Endodermal cell (in vitro differentiated cells): ENCODE measurements at places on chromosomes 6 and 20.

- no peak overlapping the region for H3K4me3 ChIP-seq
- no peak overlapping the region for H3K27ac ChIP-seq
- H3K27me3 ChIP-seq = no peaks in the 10 kb centered on the region
Measured at GRCh38 chr6:119887666-119888065, 538.1 kb upstream of the MAN1A1 start.

DNA sequence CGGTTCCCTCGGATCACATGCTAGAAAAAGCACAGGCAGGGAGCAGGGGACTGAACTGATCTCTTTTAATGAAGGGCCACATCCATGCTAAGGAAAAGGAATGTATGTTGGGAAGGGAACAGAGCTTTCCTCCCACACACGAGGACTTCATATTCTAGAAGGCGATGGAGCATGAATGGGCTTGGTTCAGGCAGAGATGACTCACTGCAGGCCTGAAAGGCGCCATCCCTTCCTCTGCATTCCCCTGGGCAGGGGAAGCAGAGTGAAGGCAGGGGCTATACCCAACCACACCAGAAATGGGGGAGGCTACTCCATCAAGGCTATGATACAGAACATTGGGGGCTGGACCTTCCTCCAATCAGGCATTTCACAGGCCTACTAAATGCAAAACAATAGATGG lies 30.6 kb downstream of the ELMO2 start:
- no peak overlapping the region for H3K4me3 ChIP-seq
- no peaks in the 10 kb centered on the region for H3K27me3 ChIP-seq
- no peak overlapping the region for H3K27ac ChIP-seq
- H3K4me1 ChIP-seq = no peaks in the 10 kb centered on the region
- DNase-seq = no peak

- H3K27ac ChIP-seq = no peak overlapping the region
- no peaks in the 10 kb centered on the region for H3K27me3 ChIP-seq
- no peak for DNase-seq
- H3K4me3 ChIP-seq = no peak overlapping the region
- H3K36me3 ChIP-seq = no peaks in the 10 kb centered on the region
Measured at GRCh38 chr20:50759678-50760077, 28.3 kb downstream of the PARD6B start.

DNA sequence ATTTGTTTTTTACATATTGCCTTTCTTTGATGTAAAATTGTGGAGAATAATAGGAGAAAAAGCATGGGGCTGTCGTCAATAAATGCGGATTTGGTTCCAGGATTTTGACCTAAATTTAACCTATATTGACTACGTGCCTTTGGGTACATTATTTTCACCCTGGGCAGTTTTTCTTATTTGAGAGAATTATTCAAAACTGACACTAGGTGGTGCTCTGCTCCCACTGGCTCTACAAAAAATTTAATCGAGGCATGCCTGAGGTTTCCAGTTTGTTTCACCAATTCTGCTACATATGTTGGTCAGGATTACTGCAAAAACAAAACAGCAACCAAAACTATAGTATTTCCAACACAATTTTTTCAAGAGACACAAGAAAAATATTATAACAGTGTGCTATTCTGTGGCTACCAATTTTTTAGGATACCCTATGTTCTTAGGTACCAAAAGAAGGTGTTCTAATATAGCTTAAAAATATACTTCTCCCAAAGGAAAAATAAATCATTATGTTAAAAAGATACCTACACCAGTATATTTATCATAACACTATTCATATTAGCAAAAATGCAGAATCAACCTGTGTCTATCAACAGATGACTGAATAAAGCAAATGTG lies 48.6 kb upstream of the FABP7 start:
- H3K27ac ChIP-seq = no peak overlapping the region
- DNase-seq = no peak
- no peak overlapping the region for H3K4me3 ChIP-seq
- H3K4me1 ChIP-seq = no peaks in the 10 kb centered on the region

GRCh38 chr20:1015181-1015580 lies 13.1 kb upstream of the RSPO4 start:
- no peaks in the 10 kb centered on the region for H3K27me3 ChIP-seq
- DNase-seq = no peak
- H3K36me3 ChIP-seq = no peaks in the 10 kb centered on the region
- no peak overlapping the region for H3K4me3 ChIP-seq

GRCh38 chr20:60338556-60338955 lies 380.3 kb downstream of the CDH26 start:
- no peak for DNase-seq
- H3K27ac ChIP-seq = no peak overlapping the region
- H3K36me3 ChIP-seq = no peaks in the 10 kb centered on the region
- no peaks in the 10 kb centered on the region for H3K27me3 ChIP-seq
- H3K4me3 ChIP-seq = no peak overlapping the region
- H3K4me1 ChIP-seq = no peaks in the 10 kb centered on the region

- no peaks in the 10 kb centered on the region for H3K27me3 ChIP-seq
- H3K4me1 ChIP-seq = peaks cover 3% of the 10 kb centered on the region
- H3K27ac ChIP-seq = no peak overlapping the region
- no peak for DNase-seq
- no peak overlapping the region for H3K4me3 ChIP-seq
Measured at GRCh38 chr20:15653396-15654207, 919.6 kb downstream of the KIF16B start.

GRCh38 chr6:73636048-73636447 lies 17.7 kb downstream of the SLC17A5 start:
- H3K27ac ChIP-seq = no peak overlapping the region
- no peaks in the 10 kb centered on the region for H3K36me3 ChIP-seq
- H3K27me3 ChIP-seq = no peaks in the 10 kb centered on the region
- no peaks in the 10 kb centered on the region for H3K4me1 ChIP-seq
- DNase-seq = no peak

DNA sequence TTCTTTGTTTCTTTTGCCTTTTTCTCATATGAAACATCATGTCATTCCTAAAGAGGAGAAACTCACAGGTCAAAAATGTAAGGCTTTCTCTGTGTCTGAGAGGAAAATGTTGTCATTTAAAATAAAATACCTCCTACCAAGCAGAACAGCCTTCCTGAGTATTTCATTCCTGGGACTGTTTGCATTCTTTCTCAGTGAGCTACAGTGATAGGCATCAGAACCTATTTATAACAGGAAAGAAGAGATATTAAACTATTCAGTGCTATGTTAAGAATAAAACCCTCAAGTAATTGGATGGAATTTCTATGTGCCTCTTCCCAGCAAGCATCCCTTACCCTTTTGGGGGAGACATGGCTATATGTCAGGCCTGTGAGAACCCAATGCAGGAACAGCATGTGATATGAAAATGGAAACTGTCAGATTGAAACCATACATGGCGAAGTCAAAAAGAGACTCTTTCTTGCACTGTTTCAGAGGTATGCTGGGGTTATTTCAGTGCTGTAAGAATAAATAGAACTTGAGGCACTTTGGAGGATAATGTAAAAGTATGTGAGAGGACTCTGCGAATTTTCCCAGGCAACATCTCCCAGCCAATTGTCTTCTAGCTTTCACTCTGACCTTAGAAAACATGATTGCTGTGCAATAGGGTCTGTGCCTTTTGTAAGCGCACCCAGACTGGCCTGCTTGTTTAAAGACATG lies 133.8 kb upstream of the CCN2 start:
- peak overlapping the region; percentile 66 for H3K27ac ChIP-seq
- H3K4me1 ChIP-seq = no peaks in the 10 kb centered on the region
- DNase-seq = no peak
- H3K27me3 ChIP-seq = no peaks in the 10 kb centered on the region
- H3K4me3 ChIP-seq = no peak overlapping the region

- no peaks in the 10 kb centered on the region for H3K36me3 ChIP-seq
- peaks cover 3% of the 10 kb centered on the region for H3K4me1 ChIP-seq
- H3K27ac ChIP-seq = no peak overlapping the region
- no peaks in the 10 kb centered on the region for H3K27me3 ChIP-seq
- H3K4me3 ChIP-seq = no peak overlapping the region
- no peak for DNase-seq
Measured at GRCh38 chr6:16705081-16705993, 55.9 kb downstream of the ATXN1 start.

- no peak for DNase-seq
- H3K36me3 ChIP-seq = no peaks in the 10 kb centered on the region
- H3K4me1 ChIP-seq = peaks cover 15% of the 10 kb centered on the region
Measured at GRCh38 chr6:69816026-69816425, 19.2 kb upstream of the LMBRD1 start.

DNA sequence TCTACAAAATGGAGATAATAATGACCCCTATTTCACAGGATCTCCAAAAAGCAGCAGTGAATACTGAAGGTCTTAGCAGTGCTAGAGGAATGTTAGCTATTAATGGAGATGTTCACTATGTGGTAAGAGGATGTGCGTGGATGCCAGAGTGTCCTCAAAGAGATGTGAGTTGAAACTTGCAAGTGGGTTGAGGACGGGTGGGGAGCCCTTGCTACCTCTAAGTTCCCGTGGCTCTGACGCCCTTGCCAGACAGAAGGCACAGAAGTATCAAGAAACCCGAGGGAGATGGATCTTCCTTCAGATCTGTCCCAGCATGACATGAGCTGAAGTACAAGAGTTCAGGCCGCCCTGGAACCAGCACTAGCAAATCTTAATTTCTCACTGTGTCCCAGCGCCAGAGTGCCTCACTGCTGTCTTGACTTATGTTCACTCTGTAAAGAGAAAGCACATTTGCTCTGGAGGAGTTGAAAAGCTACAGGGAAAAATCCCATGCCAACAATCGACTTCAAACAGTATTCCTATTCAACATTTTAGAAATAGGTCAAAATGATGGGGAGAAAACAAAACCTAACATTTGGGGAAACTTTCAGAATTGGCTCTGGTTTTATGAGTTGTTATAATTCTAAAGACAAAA lies 59.5 kb downstream of the FYN start:
- peaks cover 2% of the 10 kb centered on the region for H3K4me1 ChIP-seq
- no peak overlapping the region for H3K4me3 ChIP-seq
- H3K27me3 ChIP-seq = no peaks in the 10 kb centered on the region
- H3K36me3 ChIP-seq = peaks cover 10% of the 10 kb centered on the region
- H3K27ac ChIP-seq = no peak overlapping the region
- DNase-seq = no peak

DNA sequence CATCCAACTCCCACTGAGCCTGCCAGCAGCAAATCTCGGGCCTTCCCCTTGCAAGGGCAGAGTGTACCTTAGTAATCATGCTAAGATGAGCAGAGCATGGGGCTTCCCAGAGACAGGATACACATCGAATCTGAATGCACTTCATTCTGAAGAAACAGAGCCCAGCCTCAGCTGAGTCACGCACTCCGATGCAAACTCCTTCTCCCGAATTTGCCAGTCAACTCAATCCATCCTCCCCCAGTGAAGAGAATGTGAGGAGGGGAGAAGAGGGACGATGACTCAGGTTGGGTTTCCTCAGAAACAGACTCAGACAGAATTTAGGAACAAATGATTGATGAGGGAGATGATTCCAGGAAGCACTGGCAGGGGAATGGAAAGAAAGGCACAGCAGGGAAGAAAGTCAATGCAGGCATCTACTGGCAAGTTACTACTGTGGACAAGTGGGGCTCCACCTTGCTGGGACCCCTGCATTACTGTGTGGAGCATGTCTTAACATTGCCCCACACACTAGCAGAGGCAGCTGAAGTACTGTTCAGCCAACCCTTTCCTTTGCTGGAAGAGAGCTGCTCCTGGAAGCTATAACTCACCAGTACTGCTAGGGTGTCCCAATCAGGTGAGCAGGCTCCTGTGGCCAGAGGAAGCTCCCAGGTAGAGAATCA lies 251.6 kb downstream of the ADGB start:
- no peaks in the 10 kb centered on the region for H3K36me3 ChIP-seq
- H3K27ac ChIP-seq = no peak overlapping the region
- H3K4me3 ChIP-seq = no peak overlapping the region
- H3K4me1 ChIP-seq = no peaks in the 10 kb centered on the region
- no peak for DNase-seq

- H3K27me3 ChIP-seq = no peaks in the 10 kb centered on the region
- no peak overlapping the region for H3K4me3 ChIP-seq
- no peaks in the 10 kb centered on the region for H3K36me3 ChIP-seq
Measured at GRCh38 chr20:6663104-6663503, 104.4 kb upstream of the BMP2 start.

- no peak overlapping the region for H3K27ac ChIP-seq
- peaks cover 54% of the 10 kb centered on the region for H3K36me3 ChIP-seq
- DNase-seq = no peak
- peaks cover 7% of the 10 kb centered on the region for H3K4me1 ChIP-seq
- no peak overlapping the region for H3K4me3 ChIP-seq
- no peaks in the 10 kb centered on the region for H3K27me3 ChIP-seq
Measured at GRCh38 chr6:106025655-106026054, 60.5 kb upstream of the PRDM1 start.

DNA sequence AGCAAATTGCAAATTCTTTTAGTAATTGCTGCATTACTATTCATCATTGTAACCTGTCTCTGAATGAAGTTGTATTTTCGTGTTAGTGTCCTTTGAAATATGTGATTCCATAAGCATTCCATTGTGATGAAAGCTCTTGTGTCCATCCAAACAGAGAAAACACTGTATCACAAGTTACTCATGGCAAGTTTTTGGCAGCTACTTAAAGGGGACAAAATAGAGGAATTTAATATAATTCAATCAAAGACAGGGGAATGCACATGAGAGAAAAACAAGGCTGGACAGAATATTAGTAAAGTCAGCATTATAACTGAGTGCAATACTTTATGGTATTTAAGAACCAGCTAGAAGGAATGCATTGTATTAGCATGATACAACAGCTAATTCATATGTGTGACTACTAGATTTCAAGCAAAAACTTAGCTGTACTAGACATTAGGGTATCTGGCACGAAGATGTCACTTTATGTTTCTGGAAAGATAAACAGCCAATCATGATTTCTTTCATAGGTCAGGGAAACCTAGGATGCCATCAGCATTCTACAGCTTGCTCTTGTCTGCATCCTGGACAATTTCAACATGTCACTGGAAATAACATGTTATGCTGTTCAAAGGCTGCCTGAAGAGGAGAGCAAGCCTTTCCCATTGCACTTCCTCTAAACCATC lies 270.6 kb upstream of the MARCKS start:
- no peaks in the 10 kb centered on the region for H3K27me3 ChIP-seq
- peaks cover 2% of the 10 kb centered on the region for H3K4me1 ChIP-seq

DNA sequence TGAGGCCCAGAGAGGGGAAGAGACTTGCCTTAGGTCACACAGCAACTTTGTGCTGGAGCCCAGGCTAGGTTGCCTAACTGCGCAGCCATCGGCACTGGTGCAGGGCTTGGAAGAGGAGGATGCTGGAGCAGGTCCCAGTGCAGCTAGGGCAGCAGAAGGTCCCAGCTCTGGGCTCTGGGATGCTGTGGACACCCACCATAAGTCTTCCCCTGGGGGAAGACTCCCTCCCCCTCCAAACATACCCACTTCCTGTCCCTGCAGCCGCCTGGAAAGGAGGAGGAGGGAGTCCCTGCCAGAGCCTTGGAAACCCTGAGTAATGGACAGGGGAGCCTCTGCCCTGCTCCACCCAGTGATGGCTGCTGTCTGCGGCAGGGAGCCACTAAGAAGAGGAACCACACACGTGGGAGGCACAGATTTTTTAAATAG lies 93.6 kb downstream of the NCR2 start:
- peak; percentile 52 for DNase-seq
- no peak overlapping the region for H3K27ac ChIP-seq
- no peaks in the 10 kb centered on the region for H3K4me1 ChIP-seq

DNA sequence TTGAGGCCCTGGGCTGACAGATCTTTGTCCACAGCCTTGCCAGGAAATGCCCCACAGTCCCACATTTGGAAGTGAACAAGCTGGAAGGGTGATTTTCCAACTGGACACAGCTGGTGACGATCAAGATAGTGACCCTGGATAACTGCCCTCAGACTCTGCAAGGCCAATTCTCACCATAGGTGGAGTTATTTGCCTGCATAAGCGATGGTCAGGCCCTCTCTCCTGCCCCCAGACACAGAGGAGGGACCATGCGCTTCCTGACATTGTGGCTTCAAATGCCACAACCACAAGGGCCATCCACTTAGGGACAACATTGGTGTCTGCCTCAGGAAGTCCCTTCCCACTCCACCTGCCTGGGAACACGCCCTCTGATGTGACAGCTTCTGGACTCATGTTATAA lies 96.0 kb downstream of the JPH2 start:
- no peak overlapping the region for H3K4me3 ChIP-seq
- no peak for DNase-seq
- H3K27me3 ChIP-seq = no peaks in the 10 kb centered on the region
- H3K36me3 ChIP-seq = no peaks in the 10 kb centered on the region
